Activated gamma-delta T cell (primary cell): ENCODE measurements at places on chromosomes 11 and 22.

- no peak for DNase-seq
Measured at GRCh38 chr11:57638005-57638781, 11.5 kb downstream of the YPEL4 start.

DNA sequence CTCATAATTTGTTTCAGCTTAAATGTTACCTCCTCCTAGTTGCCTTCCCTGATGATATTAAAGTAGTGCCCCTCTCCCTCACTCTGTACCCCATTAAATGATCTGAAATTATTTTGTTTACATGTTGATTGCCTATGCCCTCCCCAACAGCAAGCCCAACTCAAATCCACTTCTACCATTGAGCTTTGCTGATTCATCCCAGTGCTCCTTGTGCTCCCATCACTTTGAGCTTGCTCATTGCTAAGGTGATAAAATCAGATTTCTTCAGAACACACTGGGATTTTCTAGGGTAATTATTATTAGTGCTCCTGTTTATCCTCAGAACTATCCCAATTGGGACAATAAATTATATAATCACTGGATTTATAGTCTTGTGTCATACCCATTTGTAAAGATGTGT is 8.4 kb upstream of the DDX6 start:
- DNase-seq, result no peak

- DNase-seq, result no peak
Measured at GRCh38 chr11:115678942-115679341, 174.7 kb upstream of the CADM1 start.

- no peak for DNase-seq
Measured at GRCh38 chr11:283405-284104, 5.3 kb downstream of the NLRP6 start.

DNA sequence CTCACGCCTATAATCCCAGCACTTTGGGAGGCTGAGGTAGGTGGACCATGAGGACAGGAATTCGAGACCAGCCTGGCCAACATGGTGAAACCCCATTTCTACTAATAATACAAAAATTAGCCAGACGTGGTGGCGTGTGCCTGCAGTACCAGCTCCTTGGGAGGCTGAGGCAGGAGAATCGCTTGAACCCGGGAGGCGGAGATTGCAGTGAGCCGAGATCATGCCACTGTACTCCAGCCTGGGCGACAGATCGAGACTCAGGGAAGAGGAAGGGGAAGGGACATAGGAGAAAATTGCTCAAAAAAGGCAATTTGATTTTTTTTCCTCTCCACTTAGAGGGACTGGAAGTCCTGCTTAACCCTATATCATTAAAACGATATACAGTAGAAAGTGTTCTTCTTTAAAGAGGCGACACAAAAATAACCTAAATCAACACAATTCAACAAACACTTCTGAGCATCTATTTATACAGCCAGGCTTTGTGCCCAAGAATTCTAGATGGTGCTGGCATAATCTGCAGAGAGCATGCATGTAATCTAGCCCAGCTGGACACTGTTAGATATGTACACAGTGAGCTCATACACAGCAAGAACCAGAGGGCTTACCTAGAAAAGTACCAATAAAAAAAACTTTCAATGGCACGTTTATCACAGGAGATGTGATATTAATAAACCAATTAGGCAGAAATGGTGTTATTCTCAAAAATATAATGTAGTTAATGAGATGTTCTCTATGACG is 20.9 kb upstream of the DENND5A start:
- no peak for DNase-seq

DNA sequence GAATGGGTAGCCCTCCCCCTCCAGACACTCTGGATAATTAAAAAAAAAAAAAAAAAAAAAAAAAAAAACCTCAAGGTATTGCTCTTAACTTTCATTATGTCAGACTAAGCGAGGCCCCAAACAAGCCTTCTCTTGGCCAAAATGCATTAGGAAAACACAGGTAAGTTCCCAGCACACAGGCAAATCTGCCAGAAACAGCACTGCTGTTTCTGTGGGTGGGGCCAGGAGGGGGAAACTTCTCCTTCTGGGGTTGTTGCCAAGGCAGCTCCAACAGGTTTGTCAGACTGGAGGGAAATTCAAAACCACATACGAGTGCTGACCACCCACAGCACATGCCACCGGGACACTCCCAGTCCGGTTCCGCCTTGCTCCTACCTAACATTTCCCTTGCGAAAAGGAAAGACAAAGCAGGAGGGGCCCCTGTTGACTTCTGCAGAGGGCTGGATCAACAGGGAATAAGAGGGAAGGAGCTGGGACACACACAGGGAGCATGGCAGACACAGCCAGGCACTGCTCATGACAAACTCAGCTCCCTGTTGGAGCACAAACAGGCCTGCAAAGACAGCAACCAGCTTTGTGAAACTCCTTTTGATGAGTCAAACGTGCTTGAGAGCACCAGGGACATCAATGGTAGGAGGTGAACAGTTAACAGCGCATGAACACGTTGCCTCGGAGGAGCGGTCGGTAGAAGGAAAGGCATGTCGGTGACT is 55.0 kb downstream of the MYH9 start:
- no peak for DNase-seq

- no peak for DNase-seq
Measured at GRCh38 chr22:40583053-40583741, 53.3 kb downstream of the MRTFA start.

DNA sequence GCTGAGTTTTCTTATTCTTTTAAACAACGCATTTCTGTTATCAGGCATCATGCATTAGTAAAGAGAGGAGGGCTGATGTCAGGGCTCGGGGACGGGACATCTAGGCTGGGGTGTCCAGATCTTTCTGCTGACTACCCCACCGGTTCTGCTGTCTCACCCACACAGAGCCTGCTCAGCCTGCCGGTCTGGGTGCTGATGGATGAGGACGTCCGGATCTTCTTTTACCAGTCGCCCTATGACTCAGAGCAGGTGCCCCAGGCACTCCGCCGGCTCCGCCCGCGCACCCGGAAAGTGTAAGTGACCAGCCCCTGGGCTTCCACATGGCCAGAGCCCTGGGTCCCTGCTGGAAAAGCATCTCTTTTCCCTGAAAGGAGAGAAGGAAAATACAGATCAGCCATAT is 9.4 kb downstream of the NCF4 start:
- no peak for DNase-seq

DNA sequence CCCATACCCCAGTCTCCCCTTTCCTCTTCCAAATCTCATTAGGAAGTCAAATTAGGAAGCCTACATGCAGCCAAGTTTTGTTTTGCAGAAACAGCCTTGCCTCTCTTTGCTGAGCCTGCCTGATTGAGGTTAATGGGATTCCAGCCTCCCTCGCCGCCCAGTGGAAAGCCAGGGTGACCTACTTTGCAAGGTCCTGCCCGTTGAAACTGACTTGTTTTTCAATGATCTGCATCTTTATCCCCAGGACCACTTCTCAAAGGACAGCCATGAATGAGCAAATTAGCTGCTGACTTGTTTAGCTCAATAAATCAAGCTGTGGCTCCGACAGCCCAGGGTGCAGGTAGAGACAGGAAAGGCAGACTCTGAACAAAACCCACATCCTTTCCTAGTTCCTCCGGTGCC is 110.4 kb downstream of the RRAS2 start:
- DNase-seq, result no peak

DNA sequence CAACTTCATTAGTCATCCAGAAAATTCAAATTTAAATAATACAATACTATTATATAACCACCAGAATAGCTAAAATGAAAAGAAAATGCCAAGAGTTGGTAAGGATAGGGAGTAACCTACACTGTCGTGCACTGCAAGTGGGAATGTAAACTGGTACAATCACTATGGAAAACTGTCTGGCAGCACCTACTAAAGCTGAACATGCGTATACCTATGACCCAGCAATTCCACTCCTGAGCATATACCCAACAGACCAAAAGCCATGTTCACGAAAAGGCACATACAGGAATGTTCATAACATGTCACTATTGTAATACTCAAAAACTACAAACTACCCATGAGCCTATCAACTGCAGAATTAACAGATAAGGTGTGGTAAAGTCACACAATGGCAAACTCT is 32.7 kb downstream of the DENND5A start:
- no peak for DNase-seq
